SW 1271 (cell line): ENCODE measurements at places on chromosomes 11 and 22.

DNA sequence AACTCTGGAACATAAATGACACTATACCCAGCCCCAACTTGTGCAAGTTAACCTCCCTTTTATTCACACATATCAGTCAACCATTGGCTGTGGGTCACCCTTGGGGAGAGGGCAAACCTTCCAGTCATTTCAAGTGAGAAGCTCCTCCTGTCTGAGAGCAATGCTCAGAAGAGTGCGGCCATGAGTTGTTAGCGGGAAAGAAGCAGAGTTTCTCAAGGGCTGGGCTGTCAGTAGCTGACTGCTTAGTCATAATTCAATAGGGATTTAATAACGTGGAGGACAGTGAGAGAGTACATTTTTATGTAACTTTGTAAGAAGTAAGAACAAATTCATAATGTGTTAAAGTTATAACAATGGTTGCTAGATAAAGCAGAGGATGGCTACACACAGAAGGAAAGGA lies 5.1 kb downstream of the PATE2 start:
- DNase-seq: no peak

GRCh38 chr11:15585602-15586331 lies 471.0 kb downstream of the INSC start:
- no peak for DNase-seq

DNA sequence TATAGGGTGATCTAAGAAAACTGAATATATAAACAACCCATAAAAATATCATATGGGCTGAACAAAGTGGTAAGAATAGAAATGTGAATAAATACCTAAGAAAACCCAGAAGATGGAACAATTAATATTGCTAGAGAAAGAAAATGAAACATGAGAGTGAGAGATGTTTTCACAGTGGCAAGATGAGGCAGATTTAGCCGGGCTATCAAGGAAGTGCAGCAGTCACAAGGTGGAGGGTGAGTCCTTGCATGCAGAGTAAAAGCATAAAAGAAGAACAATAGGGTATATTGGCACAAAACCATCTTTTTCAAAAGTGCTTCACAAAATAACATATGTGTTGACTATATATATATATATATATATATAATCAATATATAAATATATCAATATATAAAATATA lies 49.6 kb downstream of the NOX4 start:
- DNase-seq: no peak

DNA sequence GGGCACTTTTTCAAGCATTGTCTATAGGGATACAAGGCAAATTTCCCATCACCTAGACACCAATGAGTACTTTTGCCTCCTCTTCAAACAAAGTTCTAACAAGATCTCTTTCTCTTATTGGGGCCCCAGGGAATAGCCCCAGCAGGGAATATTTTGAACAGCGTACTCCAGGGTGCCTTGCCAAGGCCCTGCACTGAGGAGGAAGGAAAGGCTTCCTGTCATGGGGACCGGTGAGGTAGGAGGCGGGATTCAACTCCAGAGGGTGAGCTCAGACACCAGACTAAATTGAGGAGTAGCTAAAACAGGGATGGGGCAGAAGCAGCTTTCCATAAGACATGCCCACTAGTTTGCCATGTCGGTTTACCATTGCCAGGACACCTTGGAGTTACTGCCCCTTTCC lies 28.0 kb upstream of the OR56B4 start:
- no peak for DNase-seq

DNA sequence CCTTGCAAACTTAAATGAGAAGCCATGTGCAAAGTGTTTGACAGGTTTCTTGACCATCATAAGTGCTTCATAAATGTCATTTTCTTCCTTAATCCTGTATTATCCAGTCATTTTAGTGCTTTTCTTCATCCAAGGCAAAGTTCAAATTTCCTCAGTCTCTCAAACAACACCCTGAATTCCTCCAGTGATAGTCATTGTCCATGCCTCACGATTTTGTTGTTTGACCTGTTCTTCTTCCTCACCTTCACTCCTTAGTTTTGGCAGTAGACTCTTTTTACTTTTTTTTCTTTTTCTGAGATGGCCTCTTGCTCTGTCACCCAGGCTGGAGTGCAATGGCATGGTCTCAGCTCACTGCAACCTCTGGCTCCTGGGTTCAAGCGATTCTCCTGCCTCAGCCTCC lies 1257.3 kb downstream of the FAM181B start:
- no peak for DNase-seq

DNA sequence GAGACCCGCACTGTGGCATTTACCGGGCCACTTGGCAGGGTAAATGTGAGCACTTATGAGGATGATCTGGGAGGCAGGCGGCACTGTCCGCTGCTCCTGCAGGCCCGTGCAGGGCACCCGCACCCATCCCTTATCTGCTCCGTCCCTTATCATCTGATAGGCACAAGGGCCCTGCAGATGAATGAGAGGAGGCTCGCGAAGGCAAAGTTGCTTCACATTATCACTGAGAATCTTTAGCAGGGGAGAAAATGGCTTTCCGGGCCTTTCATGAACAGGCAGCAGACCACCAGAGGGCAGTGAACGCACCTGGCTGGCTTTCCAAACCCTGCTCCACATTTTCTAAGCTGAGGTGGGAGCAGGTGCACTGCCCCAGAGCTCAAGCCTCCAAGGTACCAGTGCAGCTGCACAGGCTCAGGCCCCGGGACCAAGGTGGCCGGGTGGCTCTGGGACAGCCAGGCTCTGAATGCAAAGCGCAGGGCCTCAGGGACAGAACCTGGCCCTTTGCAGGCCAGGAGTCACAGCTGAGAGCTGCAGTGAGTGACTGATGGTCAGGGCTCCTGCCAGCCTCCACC lies 165.6 kb downstream of the SHANK2 start:
- DNase-seq: peak; percentile 41
